Omental fat pad (tissue), 4 donors: ENCODE measurements at places on chromosomes 5 and 9. TPM values are rescaled to one million over a fixed set of nuclear protein-coding genes. Genes with fewer than 3 reads are reported as not detected.

Gene OR1L8
- total RNA-seq, result not detected

Gene CDKN2B-AS1
- total RNA-seq, result not detected

Gene PDE6A
- total RNA-seq, result not detected

Gene SEMA4D
- total RNA-seq, result 49.5 TPM

Gene ZNF462
- 16.2 TPM for total RNA-seq

Gene P4HA2
- total RNA-seq, result 15.8 TPM

Gene NUTM2G
- not detected for total RNA-seq

Gene COL5A1
- 13.3 TPM for total RNA-seq

Gene KCNV2
- not detected for total RNA-seq

DNA sequence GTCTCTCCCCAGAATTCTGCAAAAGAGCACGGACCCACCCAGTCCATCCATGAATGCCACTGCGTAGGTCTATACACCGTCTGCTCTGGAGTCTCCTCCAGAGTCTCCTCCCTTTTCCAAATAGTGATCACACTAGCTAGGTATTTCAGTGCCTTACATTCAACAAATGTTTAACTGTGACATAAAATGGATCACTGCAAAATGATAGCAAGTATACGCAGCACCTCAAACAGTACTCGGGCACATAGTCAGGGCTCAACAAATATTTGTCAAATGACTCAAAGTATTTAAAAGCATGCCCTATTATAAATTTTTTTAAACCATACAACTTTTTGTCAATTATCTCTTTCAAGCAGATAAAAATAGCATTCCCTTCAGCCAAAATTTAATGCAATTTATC, 60.5 kb downstream of the TLE1 start:
- no peak for DNase-seq

DNA sequence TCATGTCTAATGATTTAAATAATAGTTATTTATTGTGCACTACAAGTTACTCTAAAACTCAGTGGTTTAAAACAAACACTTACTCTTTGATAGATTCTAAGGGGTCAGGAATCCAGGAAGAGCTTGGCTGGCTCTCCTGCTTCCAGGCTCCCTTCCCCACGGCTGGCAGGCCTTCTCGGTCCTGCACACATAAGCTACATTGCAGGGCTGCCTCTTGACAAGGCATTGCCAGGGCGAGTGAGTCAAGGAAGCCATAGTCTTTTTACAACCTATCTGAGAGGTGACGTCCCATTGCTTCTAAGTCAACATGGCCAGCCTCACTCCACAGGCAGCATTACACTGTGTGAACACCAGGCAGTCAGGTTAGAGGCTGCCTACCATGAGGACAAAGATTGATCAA, 119.8 kb downstream of the AUH start:
- no peak for DNase-seq

- DNase-seq, result no peak
Measured at GRCh38 chr5:86546582-86546981, 71.2 kb upstream of the COX7C start.

- DNase-seq, result no peak
Measured at GRCh38 chr9:104885818-104886709, 41.9 kb downstream of the ABCA1 start.

- DNase-seq, result no peak
Measured at GRCh38 chr9:137089232-137089947, 2.6 kb downstream of the MAN1B1 start.

- no peak for DNase-seq
Measured at GRCh38 chr5:160318409-160318808, 6.0 kb upstream of the CCNJL start.

DNA sequence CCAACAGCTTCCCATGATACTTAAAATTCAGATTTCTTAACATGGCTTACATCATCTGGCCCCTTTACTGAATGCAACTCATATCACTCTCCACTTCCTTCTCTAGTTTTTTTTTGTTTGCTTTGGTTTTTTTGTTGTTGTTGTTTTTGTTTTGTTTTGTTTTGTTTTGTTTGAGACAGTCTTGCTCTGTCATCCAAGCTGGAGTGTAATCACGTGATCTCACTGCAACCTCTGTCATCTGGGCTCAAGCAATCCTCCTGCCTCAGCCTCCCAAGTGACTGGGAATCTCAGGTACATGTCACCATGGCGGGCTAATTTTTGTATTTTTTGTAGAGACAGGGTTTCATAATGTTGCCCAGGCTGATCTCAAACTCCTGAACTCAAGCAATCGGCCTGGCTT, 41.4 kb downstream of the CPLANE1 start:
- no peak for DNase-seq

- DNase-seq, result no peak
Measured at GRCh38 chr5:175821790-175822211, 49.6 kb upstream of the CPLX2 start.
